CD4-positive, alpha-beta T cell treated with Interleukin-21 for 1 hour (primary cell): ENCODE measurements at places on chromosomes 6 and 20.

GRCh38 chr6:136923116-136923953, 1.2 kb downstream of the SLC35D3 start:
- DNase-seq: no peak

GRCh38 chr20:64160526-64161355, 3.5 kb upstream of the MYT1 start:
- DNase-seq: no peak

GRCh38 chr6:90383196-90383822, 86.7 kb upstream of the BACH2 start:
- peak; percentile 30 for DNase-seq

- DNase-seq: no peak
Observed at GRCh38 chr6:71502956-71503355, 214.3 kb downstream of the OGFRL1 start.

DNA sequence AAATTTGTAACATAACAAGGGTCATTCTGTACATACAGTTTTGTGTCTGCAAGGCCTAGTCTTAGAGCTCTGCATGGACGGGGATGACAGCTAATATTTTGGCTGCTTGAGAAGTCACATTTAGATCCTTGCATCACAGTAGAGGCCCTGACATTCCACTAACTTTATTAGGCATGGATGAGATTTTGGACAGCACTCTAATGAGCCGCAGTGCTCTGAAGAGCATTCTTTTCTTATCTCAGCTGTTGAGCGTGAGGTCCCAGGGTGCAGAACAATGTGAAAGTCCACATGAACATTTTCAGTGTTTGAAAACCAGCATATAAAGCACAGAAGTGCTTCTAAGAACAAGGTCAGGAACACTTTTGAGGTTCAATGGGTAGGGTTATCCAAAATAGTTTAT, 58.9 kb downstream of the IPCEF1 start:
- DNase-seq: no peak

DNA sequence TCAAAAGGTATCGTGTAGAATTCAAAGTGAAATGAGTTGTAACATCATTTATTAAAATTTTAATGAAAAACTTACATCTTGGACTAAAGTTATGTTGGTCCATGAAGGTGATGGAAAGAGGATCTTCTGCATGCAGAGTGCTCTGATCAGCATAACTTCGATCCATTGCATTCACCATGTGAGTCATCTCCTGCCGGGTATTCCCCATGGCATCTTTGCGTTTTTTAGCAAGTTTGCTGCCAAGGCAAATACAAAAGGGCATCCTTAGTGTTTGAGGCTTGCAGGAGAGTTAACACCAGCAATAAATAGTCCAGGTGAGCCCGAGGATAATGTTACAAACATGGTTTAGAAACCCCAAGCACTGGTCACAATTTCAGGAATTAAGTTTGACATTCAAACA, 104.2 kb upstream of the THEMIS start:
- no peak for DNase-seq
